ENCODE measurements at places on chromosomes 7 and 10. TPM values are rescaled to one million over a fixed set of nuclear protein-coding genes. Genes with fewer than 3 reads are reported as not detected.
A peak's percentile ranks its signal among the peaks of the same experiment; 100 is the strongest.

The ZNF680 gene
- 15.8 TPM for total RNA-seq

GRCh38 chr7:502296-502695 lies 17.4 kb downstream of the PDGFA start:
- DNase-seq = no peak

- DNase-seq = no peak
These were observed 96.1 kb downstream of the NKX6-2 start for GRCh38 chr10:132689721-132690360.

DNA sequence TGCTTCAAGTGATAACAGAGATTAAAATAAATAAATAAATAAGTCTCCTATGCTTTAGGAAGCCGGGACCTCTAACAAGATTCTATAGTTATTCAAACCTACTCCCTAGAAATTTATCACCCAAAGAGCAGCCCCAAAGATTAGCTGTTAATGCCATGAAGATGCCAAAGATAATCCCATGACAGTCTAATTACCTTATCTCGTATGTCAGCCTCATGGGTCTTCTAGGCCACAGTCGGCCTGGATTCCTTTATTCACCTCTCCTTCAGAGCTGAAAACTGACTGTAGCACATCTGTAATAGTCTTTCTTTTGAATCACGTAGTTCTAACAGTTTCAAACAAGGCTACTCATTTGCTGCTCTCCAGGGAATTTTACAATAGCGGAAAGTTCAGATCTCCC lies 24.2 kb downstream of the COL1A2 start:
- DNase-seq = no peak

The SAP25 gene
- 21.4 TPM for total RNA-seq

DNA sequence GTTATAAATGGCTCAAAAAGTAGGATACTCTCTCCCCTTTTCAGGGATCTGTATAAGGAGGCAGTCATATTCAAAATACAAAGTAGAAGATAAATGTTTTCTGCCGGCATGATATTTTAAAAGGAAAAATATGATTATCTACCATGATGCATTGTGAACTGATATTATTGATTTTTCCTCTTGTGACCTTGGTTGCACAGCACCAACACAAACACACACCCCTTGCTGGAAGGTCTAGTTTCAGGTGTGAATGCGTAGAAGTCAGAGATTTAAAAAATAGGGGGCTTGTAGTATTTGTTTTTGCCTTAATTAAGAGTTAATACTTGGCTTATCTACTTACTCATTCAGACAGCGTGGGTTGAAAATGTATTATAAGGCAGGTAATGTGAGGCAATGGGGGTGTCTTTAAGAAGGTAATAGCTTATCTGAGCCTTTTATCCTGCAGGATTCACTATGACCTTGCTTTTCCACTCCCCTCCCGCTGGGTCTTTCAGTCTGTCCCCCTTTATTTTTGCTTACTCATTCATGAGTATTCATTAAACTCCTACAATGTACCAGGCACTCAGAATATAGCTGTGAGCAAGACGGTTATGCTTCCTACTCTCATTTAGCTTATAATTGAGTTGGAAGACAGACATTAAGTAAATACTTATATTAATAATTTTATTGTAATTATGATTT lies 390.6 kb downstream of the SDK1 start:
- DNase-seq = no peak

The KCNH2 gene
- 0.77 TPM for total RNA-seq

DNA sequence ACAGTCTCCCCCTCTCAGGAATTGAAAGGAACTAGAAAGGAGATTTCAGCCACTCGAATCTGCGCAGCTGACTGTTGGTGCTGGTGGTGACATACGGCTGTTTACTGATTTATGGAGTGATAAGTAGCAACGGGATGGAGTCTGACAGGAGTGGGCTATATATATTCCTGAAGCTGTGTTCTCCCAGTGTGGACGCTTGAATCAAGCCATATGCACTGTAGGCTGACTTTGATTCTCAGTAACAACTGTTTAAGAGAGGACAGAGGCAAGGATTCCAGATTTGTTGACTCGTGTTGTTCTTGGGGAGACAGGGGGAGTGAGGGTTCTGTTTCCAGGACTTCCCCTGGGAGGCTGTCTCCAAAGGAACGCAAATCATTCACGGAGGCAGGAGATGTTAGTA lies 260.1 kb upstream of the AUTS2 start:
- DNase-seq = no peak

- DNase-seq = no peak
These were observed 36.0 kb upstream of the PDGFA start for GRCh38 chr7:555551-556160.

GRCh38 chr10:46097576-46098317 lies 51.7 kb upstream of the MSMB start:
- no peak for DNase-seq

GRCh38 chr10:77522268-77522809 lies 115.3 kb downstream of the KCNMA1 start:
- no peak for DNase-seq

The UBTD1 gene
- 4.1 TPM for total RNA-seq

- DNase-seq = no peak
These were observed 213.1 kb downstream of the TPK1 start for GRCh38 chr7:144622745-144623144.

DNA sequence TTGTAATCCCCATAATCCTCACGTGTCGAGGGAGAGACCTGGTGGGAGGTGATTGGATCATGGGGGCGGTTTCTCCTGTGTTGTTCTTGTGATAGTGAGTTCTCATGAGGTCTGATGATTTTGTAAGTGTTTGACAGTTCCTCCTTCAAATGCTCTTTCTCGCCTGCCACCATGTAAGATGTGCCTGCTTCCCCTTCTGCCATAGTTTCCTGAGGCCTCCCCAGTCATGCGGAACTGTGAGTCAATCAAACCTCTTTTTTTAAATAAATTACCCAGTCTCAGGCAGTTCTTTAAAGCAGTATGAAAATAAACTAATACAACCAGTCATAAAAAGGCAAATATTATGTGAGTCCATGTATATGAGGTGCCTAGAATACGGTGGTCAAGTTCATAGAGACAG lies 87.5 kb downstream of the FRMD4A start:
- DNase-seq = no peak

DNA sequence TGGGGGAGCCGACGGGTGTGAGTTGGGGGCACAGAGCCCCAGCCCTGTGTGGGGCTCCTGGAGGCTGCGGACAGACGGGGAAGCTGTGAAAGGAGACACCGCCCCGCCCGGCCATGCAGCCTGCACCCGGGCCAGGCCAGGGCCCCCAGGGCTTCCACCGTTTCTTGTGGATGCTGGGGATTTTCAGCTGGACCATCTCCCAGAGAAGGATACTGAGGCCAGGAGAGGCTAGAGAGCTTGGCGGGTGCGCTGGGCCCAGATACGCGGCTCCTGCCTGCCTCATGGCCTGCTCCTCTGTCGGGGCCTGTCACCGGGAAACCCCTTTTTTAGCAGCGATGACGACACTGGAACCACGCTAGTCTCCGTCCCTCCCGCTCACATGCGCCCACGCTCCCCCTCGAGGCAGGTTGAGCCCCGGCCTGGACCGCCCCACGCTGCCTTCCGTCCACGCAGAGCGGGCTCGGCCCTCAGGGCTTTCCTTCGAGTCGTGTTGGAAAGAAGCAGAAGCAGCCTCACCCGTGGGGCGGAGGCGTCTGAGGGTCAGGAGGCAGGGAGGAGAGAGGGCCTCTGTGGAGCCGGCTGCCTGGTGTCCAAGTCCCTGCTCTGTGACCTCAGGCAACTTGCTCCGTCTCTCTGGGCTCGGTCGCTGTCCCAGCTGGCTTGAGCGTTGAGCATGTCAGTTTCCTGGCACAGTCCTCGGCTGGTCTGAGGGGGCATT lies 11.7 kb downstream of the TMEM184A start:
- no peak for DNase-seq

The ANKRD1 gene
- not detected for total RNA-seq

- no peak for DNase-seq
These were observed 108.5 kb downstream of the KCNMA1 start for GRCh38 chr10:77529050-77529576.

GRCh38 chr7:108459922-108460551 lies 3.8 kb upstream of the NRCAM start:
- DNase-seq = peak; percentile 18

The TRPV6 gene
- 0.05 TPM for total RNA-seq

- peak; percentile 82 for DNase-seq
These were observed 37.7 kb upstream of the IKZF1 start for GRCh38 chr7:50266635-50267386.

- no peak for DNase-seq
These were observed 22.6 kb downstream of the PALS2 start for GRCh38 chr7:24595671-24596418.

The ZMYND11 gene
- 24.6 TPM for total RNA-seq

DNA sequence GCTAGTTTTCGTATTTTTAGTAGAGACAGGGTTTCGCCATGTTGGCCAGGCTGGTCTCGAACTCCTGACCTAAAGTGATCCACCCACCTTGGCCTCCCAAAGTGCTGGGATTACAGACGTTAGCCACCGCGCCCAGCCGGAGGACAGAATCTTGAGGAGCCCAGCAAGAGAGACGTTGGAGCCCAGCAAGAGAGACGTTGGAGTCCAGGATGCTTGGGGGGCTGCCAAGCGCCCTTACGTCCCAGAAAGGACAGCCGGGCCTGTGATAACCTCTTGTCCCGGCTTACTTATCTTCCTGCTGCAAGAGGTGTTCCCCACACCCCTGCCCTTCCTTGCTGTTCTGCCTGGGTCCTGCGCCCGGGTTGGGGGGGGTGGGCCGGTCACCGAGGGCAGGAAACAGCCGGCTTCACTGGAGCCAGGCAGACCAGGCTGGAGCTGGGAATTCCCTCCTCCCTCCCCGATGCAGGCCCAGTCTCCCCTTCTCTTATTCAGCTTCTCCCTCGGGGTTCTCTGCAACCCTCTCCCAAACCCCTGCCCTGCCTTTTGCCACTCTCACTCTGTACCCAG lies 1.9 kb upstream of the EPHB4 start:
- DNase-seq = no peak

DNA sequence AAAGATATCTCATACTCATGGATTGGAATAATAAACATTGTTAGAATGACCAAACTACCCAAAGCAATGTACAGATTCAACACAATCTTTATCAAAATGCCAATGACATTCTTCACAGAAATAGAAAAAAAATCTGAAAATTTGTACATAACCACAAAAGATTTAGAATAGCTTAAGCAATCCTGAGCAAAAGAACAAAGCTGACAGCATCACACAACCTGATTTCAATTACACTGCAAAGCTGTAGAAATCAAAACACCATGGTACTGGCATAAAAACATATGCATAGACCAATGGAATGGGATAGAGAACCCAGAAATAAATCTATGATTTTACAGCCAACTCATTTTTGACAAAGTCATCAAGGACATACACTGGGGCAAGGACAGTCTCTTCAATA lies 130.0 kb upstream of the TMEM72 start:
- DNase-seq = no peak

GRCh38 chr7:156545979-156546378 lies 94.6 kb upstream of the RNF32 start:
- DNase-seq = no peak

The CFAP43 gene
- 0.31 TPM for total RNA-seq

DNA sequence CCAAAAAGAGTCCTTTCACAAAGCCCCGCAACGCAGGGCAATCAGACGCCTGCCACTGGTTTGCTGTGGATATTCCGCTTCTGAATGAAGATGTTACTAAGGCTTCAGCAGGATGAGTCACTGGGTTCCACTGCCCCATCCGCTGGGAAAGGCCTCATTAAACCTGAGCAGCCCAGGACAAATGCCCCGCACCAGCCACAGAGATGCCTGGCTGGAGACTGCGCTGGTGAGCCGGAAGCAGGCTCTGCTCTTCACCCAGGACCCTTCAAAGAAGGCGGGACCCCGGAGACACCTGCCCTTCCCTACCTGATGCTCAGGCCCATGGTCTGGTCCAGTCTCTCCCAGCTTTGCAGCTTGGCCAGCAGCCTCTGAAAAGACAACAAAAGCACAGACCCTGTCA lies 19.8 kb downstream of the MAD1L1 start:
- DNase-seq = no peak

The CCL26 gene
- total RNA-seq = 1.2 TPM

- DNase-seq = no peak
These were observed 9.9 kb downstream of the SOSTDC1 start for GRCh38 chr7:16455591-16455990.

DNA sequence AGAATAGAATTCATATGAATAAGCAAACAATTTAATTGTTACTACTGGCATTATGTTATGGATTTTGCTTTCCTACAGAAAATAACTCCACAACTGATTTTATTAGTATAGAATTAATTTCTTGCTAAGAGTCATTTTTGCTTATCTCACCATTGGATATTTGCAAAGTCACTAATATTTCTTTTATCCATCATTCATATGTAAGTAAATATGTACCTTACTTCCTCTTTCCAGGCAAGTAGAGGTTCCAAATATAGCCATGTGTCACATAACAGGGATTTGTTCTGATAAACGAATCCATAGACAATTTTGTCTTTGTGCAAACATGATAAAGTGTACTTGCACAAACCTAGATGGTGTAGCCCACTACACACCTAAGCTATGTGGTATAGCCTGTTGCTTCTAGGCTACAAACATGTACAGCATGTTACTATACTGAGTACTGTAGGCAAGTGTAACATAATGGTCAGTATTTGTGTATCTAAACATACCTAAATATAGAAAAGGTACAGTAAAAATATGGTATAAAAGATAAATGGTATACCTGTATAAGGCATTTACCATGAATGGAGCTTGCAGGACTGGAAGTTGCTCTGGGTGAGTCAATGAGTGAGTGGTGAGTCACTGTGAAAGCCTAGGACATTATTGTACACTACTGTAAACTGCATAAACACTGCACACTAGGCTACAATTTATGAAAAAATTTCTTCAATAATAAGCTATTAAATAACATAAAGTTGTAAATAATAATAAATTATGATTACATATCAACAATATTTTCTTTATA lies 18.3 kb downstream of the KLLN start:
- no peak for DNase-seq

GRCh38 chr10:93074597-93075368 lies 1.1 kb downstream of the CYP26A1 start:
- no peak for DNase-seq

The CDHR1 gene
- total RNA-seq = 2.2 TPM
